ENCODE measurements at places on chromosomes 4 and X. TPM values are rescaled to one million over a fixed set of nuclear protein-coding genes. Genes with fewer than 3 reads are reported as not detected.

Gene SPANXC
- not detected for total RNA-seq

Gene PLP1
- not detected for total RNA-seq

Gene CSAG3
- total RNA-seq: not detected

Gene VSIG4
- 0.64 TPM for total RNA-seq

Gene CTAG1A
- not detected for total RNA-seq

Gene CCDC149
- total RNA-seq: 0.28 TPM

Gene MTMR8
- 4.9 TPM for total RNA-seq

Gene HTR2C
- total RNA-seq: not detected

Gene PDE5A
- total RNA-seq: 0.20 TPM

Gene NOX1
- not detected for total RNA-seq

Gene PDCL2
- not detected for total RNA-seq
